ENCODE measurements at places on chromosomes 5 and 9. TPM values are rescaled to one million over a fixed set of nuclear protein-coding genes. Genes with fewer than 3 reads are reported as not detected.

- no peak for DNase-seq
These were observed 9.7 kb upstream of the MEF2C start for GRCh38 chr5:88892669-88893068.

TRPM3 gene
- 9.7 TPM for total RNA-seq

- no peak for DNase-seq
These were observed 95.0 kb downstream of the MAN2A1 start for GRCh38 chr5:109784687-109785086.

DNA sequence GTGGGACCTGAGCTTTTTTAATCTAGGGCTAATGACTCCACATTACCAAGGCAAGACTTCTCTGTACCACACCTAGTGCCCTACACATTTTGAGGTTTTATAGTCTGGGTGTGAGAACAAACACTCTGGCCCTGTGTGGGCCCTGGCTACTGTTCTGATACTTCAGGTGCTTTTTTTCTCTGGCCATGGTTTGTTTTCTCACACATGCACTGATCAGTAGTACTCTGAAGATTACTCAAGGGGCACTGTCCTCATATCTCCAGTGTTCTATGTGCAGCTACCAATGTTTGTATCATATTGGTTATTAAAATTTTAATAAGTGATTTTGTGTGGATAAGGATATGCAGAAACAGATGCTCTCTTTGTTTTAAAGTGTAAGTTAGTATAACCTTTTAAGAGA is 5.9 kb upstream of the C9orf40 start:
- no peak for DNase-seq

HDAC3 gene
- 98.5 TPM for total RNA-seq

GRCh38 chr9:92522983-92523970 is 12.5 kb downstream of the ECM2 start:
- DNase-seq = no peak

SPAAR gene
- total RNA-seq = not detected

MELK gene
- 53.1 TPM for total RNA-seq

DNA sequence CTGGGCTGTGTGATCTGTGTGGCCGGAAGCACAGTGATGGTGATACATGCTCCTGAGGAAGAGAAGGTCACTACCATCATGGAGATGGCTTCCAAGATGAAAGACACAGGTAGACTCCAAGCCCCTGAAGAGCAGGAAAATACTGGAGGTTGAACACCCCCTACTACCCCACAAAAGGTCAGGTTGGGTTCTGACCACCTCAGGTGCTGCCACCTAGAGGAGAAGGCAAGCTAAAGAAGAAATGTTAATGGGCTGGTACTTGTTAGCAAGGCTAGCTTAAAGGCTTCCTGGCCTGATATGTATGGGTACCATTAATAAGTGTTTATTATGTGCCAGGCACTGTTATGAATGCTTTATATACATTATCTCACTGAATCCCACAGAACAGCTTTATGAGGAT is 11.7 kb downstream of the NIPAL4 start:
- DNase-seq = no peak

- peak; percentile 80 for DNase-seq
These were observed 1.1 kb upstream of the IRX1 start for GRCh38 chr5:3594510-3595005.

FOXI1 gene
- not detected for total RNA-seq

ATP6V0E1 gene
- total RNA-seq = 109 TPM

PCA3 gene
- total RNA-seq = not detected

CHSY3 gene
- total RNA-seq = 1.4 TPM
